ENCODE measurements at places on chromosomes 2 and 18.

DNA sequence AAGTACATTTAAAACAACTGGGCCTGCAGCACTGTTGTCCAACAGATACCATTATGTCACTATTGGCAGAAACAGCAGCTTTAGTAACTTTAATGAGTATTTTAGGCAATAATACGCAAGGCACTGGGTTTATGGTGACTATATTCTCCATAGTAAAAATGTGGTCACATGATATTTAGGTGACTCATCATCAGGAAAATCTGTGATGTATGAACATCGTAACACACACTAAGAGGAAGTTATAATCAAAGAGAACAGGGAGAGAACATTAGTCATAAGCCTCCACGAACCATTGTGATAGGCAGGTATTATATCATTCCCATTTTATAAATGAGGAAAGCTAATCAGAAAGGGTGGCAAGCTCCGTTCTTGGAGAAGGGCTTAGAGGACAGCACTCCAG lies 36.9 kb downstream of the RAPH1 start:
- peak; percentile 78 for DNase-seq

- peak; percentile 63 for DNase-seq
Observed at GRCh38 chr2:10661846-10662245, 27.9 kb downstream of the NOL10 start.

GRCh38 chr2:43375746-43376522 lies 149.5 kb upstream of the ZFP36L2 start:
- DNase-seq, result no peak

- no peak for DNase-seq
Observed at GRCh38 chr18:55078303-55078932, 119.2 kb upstream of the CCDC68 start.

GRCh38 chr2:232781765-232782164 lies 5.4 kb upstream of the KCNJ13 start:
- peak; percentile 57 for DNase-seq

- DNase-seq, result no peak
Observed at GRCh38 chr2:111716905-111717775, 166.9 kb downstream of the ANAPC1 start.

DNA sequence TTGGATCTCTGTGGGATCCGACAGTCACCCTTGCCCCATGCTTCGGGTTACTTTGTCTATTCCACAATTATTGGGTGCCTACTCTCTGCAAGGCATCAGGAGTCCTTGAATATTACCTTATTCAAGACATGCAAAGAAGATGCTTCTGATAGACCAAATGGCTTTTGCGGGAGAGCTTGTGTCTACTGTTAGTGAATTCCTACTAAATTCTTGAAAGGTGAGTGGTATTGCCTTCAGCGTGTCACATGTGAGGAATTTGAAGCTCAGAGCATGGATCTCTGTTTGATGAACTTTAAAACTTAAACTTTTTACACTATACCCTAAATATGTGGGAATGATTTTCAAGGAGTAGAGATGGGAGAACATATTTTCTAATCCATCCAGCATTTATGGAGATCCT lies 184.4 kb downstream of the LTBP1 start:
- DNase-seq, result no peak

- DNase-seq, result no peak
Observed at GRCh38 chr18:2780750-2781149, 66.1 kb upstream of the EMILIN2 start.

DNA sequence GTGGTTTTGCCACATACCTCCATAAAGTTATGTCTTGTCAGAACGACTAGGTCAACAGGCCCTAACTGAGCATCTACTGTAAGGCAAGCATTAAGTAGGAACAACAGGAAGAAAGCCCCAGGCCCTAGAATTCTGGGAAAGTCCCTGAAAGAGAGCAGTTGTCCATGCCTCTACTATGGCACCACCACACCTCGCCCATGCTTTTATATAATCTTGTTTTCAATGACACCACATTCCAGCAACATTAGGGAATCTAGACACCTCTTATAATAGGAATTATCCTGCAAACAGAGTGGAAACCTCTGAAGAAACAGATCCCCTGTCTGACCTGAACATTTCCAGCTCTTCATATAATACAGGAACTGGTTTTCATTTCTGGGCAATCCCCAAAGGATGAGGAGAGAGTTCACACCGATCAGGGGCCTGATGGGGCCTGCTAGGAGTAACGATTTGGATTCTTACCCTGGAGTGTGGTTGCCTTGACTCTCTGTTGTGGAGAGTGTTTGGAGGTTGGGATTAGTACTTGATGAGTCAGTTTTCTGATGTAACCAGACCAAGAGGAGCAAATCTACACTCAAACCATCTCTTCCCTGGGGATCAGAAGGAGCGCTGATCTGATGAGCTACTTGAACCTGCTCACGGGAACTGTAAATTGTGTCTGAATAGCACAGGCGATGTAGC lies 31.9 kb upstream of the CEP68 start:
- DNase-seq, result peak; percentile 89

GRCh38 chr2:37898448-37898847 lies 26.6 kb upstream of the RMDN2 start:
- DNase-seq, result no peak

- no peak for DNase-seq
Observed at GRCh38 chr2:217466104-217466503, 536.7 kb downstream of the TNS1 start.

- DNase-seq, result no peak
Observed at GRCh38 chr2:217797165-217797564, 205.6 kb downstream of the TNS1 start.

DNA sequence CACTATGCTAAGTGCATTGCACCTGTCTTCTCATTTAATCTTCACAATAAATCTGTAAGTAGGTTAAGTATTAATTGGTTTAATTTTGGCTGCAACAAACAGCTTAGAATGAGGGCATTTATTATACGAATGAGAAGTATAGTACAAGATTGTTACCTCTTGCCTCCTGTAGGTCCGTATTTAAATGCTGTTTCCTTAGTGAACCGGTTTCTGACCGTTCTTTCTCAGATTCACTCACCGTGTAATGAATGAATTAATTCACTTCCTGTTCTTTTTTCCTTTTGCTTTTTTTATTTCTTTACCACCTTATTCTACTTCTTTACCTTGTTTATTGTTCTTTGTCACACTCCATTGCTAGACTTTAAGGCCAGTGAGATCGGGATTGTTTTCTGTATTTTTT lies 153.8 kb upstream of the RASGRP3 start:
- no peak for DNase-seq

DNA sequence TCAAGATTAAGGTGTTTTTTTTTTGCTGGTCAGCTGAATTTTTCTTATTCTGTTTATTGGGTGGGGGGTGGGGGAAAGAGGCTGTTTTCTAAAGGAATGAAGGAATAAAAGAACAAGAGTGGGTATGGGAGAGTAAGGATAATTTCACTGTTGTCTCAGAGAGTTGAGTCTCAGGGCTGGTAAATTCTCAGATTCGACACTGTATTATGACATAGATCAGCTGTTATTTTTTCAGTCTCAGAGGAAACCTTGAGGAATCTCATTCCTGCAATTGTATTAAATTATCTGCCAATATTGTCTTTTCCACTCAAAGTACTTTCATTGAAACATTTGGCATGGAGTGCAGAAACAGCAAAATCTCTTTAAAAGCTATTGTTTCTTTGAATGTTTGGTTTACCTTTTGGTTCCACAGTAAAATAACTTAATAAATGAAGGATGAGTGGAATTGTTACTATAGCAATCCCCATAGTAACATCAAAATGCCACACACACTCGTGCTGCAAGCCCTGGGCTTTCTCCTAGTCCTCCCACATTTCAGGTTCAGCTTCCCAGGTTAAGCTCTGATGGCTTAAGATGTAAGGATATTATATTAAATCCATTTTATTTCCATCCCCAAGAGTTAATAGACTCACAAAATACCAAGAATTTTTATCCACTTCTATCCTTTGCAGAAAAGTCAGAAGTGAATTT lies 478.7 kb upstream of the TCF4 start:
- no peak for DNase-seq

GRCh38 chr18:28846958-28847357 lies 670.0 kb upstream of the CDH2 start:
- no peak for DNase-seq

DNA sequence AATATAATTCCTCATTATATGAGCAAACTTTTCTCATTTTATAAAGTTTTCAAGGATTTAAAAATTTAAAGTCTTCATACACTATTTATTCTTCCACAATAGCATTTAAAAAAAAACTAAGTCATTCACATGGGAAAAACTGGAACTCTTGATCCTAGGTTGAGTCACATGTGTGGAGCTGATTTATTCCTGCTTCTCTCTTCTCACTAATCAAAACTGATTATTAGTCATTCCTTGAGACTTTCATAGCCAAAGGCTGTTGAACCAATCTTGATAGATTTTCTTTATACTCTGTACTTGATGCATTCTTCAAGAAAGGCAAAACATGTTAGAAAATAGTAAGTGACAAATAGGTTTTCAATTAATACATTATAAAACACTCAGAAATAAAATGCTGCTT lies 27.4 kb downstream of the NR4A2 start:
- DNase-seq, result no peak

GRCh38 chr2:98772536-98772935 lies 41.6 kb upstream of the MGAT4A start:
- no peak for DNase-seq

DNA sequence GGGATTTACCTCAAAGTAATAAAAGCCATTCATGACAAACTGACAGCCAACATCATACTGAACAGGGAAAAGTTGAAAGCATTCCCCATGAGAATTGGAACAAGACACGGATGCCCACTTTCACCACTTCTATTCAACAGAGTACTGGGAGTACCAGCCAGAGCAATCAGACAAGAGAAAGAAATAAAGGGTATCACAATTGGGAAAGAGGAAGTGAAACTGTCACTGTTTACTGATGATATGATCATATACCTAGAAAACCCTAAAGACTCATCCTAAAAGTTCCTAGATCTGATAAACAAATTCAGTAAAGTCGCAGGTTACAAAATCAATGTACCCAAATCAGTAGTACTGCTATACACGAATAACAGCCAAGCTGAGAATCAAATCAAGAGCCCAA lies 17.2 kb upstream of the ASB18 start:
- DNase-seq, result no peak

GRCh38 chr2:176746411-176746810 lies 466.2 kb upstream of the HNRNPA3 start:
- no peak for DNase-seq

DNA sequence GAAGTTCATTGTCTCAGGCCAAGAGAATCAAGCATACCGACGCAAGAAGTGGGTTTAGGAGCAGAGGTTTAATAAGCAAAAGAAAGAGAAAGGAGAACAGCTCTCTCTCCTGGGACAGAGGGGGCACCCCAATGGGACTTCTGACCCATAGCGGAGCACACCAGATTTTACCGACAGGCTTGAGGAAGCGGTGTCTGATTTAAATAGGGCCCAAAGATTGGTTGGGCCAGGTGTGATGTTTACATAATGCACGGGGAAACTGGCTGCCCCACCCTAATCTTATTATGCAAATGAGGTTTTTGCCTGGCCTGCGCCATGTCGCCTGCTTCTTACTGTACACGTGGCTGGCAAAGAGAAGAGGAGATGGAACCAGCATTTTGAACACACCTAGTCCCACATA lies 106.2 kb downstream of the MREG start:
- DNase-seq, result no peak

DNA sequence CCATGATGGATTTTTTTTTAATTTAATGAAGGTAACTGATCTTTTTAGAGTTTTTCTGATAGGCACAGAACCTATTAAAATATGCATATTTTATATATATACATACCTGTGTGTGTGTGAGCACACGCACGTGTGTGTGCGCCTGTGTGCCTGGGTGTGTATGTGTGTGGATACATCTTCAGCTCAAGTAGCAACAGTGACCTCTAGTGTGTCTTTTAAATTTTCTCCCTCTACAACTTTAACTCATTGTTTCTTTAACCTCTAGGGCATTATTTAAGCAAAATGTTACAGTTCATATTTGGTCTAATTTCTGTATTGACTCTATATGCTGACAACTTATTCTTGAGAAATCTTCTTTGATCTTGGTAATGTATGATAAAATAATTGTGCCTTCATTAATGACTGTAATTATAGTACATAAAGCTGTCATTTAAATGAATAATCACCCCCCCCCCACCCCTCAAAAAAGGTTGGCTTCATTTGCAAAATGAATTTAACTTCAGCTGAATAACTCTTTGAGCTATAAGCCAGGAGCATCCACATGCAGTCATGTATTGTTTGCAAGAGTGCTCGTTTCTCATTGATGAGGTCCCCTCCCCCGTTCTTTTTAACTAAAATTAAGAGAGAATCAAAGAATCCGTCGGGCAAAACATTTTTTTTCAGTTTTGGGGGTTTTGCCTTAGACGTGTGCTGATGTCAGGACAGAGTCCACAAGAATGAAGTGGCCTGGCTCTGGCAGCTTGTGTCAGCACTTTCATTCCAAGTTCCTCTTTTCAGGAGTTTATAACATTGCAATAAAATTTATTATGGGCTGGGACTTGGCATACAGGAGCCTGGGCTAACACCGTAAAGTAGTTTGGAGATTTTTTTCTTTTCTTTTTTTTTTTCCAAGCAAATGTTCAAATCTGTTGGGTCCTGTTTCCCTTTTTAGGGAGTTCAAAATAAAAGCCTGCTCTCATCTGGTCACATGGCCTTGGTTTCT lies 80.0 kb downstream of the ETAA1 start:
- peak; percentile 79 for DNase-seq

- no peak for DNase-seq
Observed at GRCh38 chr2:216082805-216083204, 1.1 kb downstream of the TMEM169 start.

GRCh38 chr18:11104307-11104706 lies 45.1 kb downstream of the PIEZO2 start:
- DNase-seq, result no peak

DNA sequence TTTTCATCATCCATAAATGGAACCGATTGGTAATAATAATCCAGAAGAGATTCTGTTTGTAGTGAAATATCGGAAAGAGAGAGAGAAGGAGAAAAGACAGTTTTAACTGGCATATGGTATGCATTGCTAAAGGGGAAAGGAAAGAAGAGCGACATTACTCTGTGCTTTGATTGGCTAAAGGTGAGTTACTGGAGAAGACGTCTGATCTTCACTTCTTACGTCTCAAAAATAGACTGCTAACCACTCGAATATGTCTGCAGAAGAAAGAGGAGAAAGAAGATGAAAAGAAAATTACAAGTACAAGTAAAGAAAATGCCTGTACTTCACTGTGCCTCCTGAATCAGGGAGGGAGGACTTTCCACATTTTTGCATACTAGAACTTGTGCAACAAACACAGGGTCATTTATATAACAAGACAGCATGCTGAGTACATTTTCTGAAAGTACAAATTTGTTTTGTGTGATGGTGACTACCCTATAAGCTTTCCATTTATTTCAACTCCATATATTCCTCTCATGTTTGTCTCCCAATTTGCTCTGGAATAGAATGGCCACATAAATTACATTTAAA lies 787.2 kb downstream of the RNF144A start:
- peak; percentile 22 for DNase-seq

- DNase-seq, result peak; percentile 97
Observed at GRCh38 chr2:102037681-102038080, 45.9 kb downstream of the IL1R2 start.
